ENCODE measurements at places on chromosomes 7 and 10. TPM values are rescaled to one million over a fixed set of nuclear protein-coding genes. Genes with fewer than 3 reads are reported as not detected.

Gene GPER1
- total RNA-seq: 1.0 TPM

DNA sequence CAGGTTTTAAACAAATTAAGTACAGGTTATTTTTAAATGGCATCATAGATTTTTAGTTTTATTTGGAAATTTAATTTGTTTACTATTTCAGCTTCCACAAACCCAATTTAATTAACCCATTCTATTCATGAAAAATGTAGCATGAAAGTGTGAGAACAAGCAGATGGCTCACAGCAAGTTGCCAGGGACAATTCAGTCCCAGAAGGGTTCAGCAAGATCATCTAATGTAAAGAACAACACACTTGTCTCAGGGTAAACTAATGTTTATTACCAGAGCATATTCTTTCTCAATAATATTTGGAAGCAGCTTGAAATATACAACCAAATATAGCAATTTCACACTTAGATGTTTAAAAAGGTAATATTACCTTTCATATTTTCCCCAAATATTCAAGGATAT lies 166.9 kb upstream of the SLC13A1 start:
- H3K4me3 ChIP-seq: no peak overlapping the region
- no peaks in the 10 kb centered on the region for H3K27me3 ChIP-seq
- no peak overlapping the region for H3K27ac ChIP-seq
- H3K4me1 ChIP-seq: no peaks in the 10 kb centered on the region
- no peak for DNase-seq
- no peaks in the 10 kb centered on the region for H3K36me3 ChIP-seq

DNA sequence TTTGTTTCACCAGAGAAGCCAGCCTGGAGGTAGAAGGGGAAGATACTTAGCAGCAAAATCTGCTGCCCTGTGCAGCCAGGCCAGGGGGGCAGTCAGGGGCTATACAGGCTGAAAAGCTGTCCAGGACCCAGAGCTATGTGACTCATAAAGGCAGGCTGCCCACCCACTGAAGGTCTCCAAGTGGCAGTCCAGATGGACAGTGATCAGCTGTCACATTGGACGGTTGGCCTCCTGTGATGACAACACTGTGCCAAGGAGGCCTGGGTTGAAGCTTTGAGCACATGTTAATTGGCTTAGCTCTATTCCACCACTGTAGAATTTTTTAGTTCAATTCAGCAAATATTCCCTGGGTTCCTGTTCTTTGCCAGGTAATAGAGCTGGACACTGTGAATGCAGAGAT lies 577.3 kb upstream of the GALNT17 start:
- no peaks in the 10 kb centered on the region for H3K36me3 ChIP-seq
- H3K4me1 ChIP-seq: no peaks in the 10 kb centered on the region
- no peak overlapping the region for H3K27ac ChIP-seq
- H3K4me3 ChIP-seq: no peak overlapping the region

DNA sequence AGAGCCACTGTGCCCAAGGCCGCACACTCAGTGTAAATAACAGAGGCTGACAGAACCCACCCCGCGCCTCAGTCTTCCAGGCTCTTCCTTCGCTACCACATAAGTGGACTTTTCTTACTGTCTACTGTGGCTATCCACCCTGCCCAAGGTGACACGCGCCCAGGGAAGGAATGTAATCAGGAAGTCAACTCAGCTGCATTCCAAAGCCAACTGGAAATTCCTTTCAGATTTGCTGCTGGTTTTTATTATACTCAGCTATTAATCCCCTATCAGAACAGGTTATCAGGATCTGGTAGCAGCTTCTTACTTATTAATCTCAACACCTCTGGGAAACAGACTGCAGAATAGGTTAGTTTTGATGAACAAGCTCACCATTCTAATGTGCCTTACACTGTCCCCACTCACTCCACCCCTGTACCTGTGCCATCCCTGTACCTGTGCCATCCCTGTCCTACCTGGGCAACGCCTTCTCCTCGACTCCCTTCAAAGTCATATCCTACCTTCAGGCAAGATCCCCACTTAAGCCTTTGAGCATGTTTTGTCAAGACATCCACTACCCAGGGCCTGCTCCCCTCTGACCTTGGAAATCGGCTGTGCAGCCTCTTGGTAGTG lies 90.7 kb downstream of the NHLRC2 start:
- no peak for DNase-seq
- H3K36me3 ChIP-seq: no peaks in the 10 kb centered on the region
- H3K27me3 ChIP-seq: no peaks in the 10 kb centered on the region
- H3K27ac ChIP-seq: no peak overlapping the region
